Activated gamma-delta T cell treated with anti-CD3 and anti-CD28 coated beads, Interleukin-2, amount 50 U/mL, for 16 hours (primary cell): ENCODE measurements at places on chromosomes 4 and X.

DNA sequence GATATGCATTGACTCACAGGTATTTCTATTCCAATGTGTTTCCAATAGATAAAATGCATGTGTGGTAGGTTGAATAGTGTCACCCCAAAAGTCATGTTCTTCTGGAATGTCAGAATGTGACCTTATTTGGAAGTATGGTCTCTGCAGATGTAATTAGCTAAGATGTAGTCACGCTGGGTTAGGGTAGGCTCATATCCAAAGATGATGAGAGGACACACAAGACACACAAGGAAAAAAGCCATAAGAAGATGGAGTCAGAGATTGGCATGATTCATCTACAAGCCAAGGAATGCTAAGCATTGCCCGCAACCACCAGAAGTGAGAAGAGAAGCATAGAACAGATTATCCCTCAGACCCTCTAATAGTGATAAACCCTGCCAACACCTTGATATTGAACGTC, 17.5 kb downstream of the ZNF330 start:
- DNase-seq: no peak

DNA sequence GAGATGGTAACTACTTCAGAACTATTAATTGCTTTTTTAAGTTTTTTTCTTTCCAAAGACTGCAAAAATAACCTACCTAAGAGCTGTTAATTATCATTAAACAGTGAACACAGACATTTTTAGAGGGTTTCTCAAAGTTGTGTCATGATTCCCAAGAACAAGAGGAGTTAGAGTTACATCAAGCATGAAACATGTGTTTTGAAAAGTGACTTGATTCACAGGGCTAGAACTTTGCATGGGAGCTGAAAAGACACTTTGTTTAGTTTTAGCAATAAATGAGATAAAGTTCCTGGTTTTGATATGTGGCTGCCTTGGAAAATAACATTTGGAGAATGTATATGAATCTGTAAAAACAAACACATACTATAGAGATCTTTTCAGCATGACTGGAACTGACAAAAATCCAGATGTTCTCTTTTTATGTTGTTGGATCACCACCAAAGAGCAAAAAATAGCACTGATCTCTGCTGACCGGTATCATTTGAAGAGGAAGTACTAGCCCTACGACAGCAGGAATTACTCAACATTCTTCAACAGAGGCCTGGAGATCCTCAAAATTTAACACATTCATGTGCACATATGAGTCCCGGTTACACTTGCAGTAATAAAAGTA, 173.0 kb upstream of the PCDH18 start:
- DNase-seq: no peak

DNA sequence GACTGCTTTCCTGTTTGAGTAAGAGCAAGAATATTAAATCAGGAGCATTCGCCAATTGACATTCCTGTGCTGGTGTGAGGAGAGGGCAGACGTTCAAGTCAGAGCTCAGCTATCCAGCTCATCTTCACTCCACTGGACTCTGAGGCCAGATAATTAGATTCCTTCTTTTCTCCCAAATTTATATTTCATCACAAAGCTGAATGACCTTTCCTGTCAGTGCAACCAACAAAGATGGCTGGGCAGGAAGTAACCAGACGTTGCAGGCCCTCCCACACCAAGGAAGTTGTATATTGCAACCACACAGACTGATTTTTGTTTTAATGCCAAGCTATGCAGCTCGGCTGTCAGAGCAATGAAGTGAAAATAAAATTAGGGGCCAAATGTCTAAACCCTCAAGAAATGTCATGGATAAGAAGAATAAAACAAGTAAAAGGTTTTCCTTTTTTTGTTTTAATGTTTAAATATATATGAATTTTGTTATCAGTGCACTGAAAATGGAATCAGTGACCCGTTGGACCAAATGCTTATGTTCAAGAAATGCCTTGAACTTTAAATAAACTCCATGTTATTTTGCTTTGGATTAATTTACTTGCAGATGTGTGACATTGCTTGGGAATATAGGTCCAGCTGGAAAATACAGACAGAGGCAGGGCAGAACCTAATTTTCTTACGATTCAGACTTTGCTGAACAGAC, 578.9 kb upstream of the FAT1 start:
- no peak for DNase-seq

DNA sequence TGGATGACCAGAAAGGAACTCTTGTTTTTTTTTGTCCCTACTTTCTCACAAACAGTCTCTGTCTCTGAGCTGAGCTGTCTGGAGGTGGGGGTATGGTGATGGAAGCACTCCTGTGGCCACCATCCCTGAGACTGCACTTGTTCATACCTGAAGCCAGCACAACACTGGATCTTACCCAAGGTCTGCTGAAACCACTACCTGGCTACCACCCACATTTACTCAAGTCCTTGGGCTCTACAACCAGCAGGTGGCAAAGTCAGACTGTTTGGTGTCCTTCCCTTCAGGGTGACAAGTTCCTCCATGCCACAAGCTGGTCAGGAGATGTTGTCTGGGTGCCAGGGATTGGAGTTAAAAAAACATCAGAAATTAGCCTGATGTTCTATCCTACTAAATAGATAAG, 89.7 kb downstream of the NEXMIF start:
- DNase-seq: no peak

GRCh38 chr4:70772929-70773555, 51.3 kb downstream of the RUFY3 start:
- no peak for DNase-seq

- no peak for DNase-seq
These were observed 1.4 kb downstream of the ARHGEF6 start for GRCh38 chrX:136779346-136779781.
